Activated CD4-positive, alpha-beta memory T cell treated with anti-CD3 and anti-CD28 coated beads, Interleukin-2, amount 10 ng/mL, durations not matched to agents 7 days and 5 days (primary cell): ENCODE measurements at places on chromosomes 13 and 19.

DNA sequence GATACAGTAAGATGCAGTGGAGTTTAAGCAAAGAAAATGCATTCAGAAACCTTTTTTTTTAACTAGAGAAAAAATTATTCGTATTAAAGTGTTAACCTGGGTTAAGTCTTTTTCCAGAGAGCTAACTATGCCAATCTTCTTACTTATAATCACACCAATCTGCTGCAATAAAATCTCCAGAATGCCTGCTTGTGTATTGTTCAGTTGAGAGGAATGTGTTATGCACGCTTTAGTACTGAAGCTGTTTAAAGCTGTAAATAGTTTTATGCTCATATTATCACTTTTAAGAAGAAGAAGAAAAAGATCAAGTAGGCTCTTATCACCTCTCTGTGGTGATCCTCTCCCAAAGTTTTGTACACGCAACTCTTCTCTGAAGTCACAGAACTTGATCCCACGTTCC, 528.7 kb downstream of the RFC3 start:
- no peak for DNase-seq

DNA sequence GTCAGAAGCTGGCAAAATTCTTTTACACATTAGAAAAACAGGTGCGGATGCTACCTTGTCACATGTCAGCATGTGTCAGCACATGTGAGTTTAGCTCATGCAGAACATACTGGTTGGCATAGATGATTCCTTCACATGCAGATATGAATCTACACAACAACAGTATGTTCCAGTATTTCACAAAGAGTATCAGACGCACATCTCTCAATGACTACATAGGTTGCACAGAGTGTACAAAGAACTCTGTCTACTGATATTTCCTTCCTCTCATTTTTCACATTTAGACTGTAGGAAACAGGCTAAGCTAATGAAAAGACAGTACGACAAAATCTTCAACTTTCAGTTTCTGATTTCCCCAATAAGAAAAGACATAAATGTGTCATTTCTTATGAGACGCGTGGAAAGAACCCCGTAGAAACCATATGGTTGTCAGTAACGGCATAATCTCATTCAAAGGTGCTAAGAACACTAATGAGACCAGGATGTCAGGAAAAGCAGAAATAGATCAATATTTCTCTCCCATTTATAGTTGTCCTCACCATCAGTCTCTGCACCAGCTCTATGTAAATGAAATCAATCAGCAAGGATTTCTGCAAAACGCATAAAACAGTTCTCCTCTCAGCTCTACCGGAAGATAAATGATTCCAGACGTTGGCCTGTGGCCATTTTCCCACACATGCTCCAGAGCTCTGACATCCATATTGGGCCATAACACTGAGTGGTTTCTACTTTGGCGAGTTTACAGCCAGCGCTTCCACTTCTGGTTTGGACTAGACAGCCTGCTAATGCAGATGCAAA, 81.2 kb downstream of the STARD13 start:
- DNase-seq, result no peak

- DNase-seq, result no peak
These were observed 38.4 kb downstream of the DEDD2 start for GRCh38 chr19:42178791-42179674.

DNA sequence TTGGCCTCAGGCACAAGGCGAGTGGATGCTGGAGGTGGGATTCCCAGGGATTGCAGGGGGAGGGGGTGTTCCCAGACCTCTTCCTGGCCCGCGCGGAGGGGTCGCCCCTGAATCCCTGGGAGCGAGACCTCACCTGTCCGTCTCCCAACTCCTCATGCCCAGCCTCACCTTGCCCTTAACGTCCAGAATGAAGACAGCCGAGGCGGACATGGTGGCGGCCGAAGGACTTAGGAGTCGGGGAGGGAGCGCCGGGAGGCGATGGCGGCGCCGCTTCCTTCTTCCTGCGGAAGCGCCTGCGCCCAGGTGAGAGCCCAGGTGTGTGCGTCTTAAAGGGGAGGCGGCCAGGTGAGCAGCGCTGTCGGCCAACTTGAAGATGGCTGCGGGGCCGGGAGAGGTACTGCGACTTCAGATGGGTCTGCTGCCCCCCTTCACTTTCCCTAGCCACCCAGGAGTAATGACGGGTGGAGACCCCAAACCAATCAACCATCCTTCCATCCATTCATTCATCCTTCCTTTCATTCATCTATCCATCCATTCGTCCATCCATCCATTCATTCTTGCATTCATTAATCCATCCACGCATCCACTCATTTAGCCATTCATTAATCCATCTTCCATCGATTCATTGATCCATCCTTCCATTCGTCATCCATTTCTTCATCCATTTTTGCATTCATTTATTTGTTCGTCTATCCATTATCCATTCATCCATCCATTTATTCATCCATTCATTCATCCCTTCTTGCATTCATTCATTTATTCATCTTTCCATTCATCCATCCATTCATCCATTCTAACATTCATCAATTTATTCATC, at the start of gene AP1M2:
AP1M2 (minus strand) TSS at position 291 of the 817 bp plus-strand sequence; CDS start at position 210, 81 bp downstream.
- DNase-seq, result no peak

DNA sequence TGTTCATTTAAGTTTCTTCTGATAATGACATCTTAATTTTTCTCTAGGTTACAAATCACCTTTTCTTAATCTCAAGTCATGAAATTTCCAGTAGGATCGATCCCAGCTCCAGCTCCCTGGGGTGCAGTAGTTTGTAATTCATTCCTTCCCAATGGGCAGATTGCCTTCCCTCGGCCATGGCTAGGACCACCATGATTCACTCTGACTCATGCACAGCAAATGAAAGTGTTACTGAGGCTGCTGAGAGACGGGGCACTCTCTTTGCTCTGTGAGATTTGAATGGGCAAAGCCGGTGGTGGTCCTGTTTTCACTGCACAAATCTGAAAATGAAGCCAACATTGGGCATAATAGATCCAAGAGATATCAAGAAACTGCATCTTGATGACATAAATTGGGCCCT, 202.8 kb upstream of the IRS2 start:
- DNase-seq, result no peak

- DNase-seq, result no peak
These were observed 163.7 kb upstream of the KL start for GRCh38 chr13:32852526-32852925.

DNA sequence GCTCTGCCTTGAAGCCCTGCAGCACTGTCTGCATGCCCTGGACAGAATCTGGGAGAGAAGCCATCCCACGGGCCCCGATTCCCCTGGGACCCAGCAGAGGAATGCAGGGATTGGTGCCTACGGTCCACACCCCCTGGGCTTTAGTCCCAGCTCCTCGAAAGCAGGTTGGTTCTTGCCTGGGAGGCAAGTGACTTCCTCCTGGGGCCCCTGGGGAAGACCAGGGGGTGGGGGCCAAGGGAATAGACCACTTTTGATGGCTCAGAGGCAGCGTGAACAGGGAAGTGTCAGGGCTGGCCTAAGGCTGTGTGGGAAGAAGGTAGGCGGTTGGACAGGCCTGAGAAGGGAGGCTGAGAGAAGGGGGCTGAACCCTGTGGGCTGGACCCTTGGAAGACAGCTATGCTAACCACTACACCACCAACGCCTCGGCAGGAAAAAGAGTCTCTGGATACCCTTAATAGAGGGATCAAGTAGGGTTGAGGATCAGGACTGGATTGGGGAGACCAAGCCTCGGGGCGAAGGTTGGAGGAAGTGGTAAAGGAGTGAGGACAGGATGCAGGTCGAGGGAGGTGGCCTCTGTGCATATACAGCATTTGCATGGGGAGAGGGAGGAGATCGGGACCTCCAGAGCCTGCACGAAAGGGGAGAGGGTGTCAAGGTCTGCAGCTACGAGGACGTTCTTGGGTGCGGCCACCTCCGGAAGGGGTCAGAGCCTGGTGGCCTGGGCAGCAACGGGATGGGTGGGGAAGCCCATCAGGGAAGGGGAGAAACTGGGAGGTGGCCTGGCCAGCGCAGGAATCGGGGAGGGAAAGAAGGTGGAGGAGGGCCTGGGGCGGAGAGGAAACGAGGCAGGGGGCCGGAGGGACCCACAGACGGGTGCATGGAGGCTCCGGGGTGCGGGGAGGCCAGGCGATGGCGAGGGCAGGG, 709 bp downstream of the DPP9 start:
- DNase-seq, result peak; percentile 58

DNA sequence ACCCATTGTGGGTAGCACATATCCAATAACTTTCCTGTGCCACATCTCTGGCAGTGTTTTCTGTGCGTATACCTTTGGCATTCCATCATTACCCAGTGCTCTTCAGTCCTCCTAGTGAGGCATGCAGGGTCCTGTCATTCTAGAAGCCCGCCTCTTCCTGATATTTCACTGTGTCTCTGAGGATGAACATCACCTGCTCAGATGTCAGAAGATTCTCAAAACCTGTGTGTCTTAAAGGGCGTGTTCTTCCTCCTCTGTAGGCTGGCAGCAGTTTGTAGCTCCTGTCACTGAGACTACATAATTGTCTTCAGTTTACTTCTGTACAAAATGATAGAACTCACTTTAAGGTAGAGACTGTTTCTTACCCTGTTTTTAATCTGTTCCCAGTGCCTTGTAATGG, 56.9 kb upstream of the TEX29 start:
- no peak for DNase-seq

DNA sequence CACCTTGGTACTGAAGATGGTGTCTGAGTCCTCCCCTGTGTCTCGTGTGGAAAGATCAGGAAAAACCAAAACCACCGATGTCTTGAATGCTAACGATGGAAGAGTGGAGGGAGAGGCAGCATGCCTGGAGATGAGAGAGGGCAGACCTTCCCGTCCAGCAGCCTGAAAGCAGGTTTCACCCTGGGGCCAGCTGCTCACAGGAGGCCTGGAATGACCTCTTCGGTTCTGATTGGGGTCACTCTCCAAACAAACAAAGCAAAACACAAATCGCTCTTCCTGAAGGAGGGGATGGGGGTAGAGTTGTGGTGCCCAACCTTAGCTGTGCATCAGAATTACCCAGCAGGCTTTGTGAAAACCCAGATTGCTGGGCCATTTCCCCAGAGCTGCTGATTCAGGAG, 142.3 kb upstream of the SOX1 start:
- no peak for DNase-seq

GRCh38 chr19:15288146-15288963, 44.0 kb downstream of the BRD4 start:
- no peak for DNase-seq

DNA sequence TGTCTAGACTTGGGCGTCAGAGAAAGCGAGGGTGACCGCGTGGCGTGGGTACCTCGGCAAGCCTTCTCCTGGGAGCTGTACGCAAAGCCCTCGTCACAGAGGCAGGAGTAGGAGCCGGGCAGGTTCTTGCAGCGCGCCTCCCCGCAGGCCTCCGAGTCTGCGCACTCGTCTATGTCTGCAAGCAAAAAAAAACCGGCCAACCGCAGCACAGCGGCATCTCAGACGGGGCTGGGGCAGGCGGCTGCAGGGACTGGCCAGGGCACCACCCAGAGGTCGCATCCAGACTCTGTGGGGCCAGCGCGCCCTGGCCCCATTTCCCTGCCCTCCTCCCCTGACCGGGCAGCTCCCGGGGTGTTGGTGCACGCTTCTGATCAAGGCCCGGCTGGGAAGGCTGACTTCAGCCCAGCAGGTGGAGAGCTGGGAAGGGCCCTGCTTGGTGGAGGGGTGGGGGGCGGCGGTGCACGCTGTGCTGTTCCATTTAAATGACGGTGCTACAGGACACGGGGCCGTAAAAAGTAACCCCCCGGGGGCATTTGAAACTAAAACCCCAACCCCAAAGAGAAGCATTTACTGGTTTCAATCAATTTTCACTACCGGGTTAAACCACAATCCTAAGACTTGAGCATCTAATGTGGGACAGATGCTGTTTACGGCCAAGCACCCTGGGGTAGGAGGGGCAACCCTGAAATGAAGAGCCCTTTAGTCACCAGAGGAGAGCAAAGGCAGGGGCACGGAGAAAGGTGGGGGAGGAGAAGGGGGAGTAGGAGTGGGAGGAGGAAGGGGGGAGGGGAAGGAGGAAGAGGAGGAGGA, 28.2 kb downstream of the GAS6 start:
- no peak for DNase-seq

DNA sequence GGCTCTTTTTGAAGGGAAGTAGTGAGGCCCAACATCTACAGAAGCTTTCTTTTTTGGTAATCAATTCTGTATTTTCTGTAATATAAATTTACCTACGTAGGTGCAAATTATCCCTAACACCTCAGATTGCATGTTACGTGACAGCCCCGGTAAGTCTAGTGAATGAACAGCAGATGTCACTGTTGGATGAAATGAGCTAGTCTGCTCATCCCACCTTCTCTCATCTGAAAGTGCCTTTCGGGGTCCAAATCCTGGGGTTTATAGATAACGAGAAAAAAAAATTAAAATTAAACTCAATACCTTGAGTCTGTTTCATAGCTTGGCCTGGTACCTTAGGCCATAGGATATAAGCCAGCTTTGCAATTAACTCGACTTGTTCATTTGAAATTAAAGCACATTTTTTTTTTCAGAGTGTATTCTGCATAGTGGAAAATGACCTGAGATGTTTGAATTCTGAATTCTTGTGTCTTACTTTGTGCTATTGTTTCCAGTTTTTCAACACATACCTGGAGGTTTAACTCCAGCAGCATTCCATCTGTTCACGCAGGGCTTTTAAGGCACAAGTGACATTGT, 548.2 kb downstream of the GPC5 start:
- no peak for DNase-seq

DNA sequence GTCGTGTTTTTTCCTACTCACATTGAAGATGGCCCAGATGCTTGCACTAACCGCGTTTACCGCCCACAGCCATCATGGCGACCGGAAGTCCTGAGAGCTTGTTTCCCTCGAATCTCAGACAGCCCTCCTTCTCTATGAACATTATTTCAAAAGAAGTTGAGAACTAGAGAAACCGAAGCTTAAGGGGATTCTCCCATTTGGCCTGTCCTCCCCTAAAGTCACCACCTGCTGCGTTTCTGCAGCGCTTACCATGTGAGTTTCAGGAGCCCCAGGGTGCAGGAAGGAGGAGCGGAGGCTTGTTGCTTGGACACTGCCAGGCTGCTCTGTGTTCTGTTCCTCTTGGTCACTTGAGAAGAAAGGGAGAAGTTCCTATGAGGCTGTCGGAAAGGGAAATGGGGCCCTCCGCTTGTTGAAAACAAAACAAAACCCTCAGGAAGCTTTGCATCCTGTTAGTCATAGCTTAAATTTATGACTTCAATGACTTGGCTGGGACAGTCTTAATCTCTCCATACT, 6.2 kb downstream of the CARD8 start:
- peak; percentile 85 for DNase-seq

- DNase-seq, result no peak
These were observed 43.2 kb downstream of the ABCC4 start for GRCh38 chr13:95258098-95258497.

DNA sequence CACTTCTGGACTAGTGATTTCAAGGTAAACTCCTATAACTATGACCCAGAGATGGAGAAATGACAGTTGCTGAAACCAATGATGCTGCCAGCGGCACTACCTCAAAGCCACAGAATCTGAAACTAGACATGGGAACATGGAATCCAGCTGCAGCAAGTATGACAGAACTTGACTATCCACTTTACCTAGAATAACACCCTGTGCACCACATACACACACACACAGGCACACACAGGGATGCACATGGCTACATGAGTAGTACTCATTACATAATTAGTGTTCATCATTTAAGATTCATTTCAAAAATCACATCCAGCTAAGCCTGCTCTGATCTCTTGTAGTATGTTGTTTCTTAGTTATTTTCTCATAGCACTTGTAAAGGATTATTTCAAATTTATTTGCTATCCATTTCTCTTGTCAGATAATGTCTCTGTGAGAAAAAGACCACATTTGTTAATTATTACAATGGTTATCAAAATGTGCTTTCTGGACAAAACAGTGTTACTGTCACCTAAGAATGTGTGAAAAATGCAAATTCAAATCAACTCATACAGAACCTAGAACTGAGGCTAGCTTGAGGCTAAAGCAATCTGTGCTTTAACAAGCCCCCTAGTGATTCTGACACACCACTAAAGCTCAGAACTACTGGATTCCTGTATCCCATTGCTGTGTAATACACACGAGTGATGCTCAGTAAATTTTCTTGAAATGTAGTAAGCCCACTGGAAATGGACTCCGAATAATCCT, 59.4 kb downstream of the WTIP start:
- DNase-seq, result no peak
